Osteocyte (in vitro differentiated cells): ENCODE measurements at places on chromosomes 12 and 14. TPM values are rescaled to one million over a fixed set of nuclear protein-coding genes. Genes with fewer than 3 reads are reported as not detected.
A peak's percentile ranks its signal among the peaks of the same experiment; 100 is the strongest.

- no peaks in the 10 kb centered on the region for H3K27me3 ChIP-seq
- H3K27ac ChIP-seq: peak overlapping the region; percentile 82
- H3K36me3 ChIP-seq: no peaks in the 10 kb centered on the region
- no peak for DNase-seq
These were observed 28.0 kb downstream of the PXN start for GRCh38 chr12:120237360-120238171.

The DDIT3 gene
- total RNA-seq: 89.9 and 95.7 TPM in 2 replicates

- peaks cover 22% of the 10 kb centered on the region for H3K4me1 ChIP-seq
- H3K4me3 ChIP-seq: no peak overlapping the region
- H3K27me3 ChIP-seq: no peaks in the 10 kb centered on the region
- no peak for DNase-seq
- H3K27ac ChIP-seq: no peak overlapping the region
- H3K36me3 ChIP-seq: no peaks in the 10 kb centered on the region
These were observed 54.0 kb upstream of the PDE3A start for GRCh38 chr12:20314328-20314727.

The PLEKHG7 gene
- not detected in 2 replicates for total RNA-seq

DNA sequence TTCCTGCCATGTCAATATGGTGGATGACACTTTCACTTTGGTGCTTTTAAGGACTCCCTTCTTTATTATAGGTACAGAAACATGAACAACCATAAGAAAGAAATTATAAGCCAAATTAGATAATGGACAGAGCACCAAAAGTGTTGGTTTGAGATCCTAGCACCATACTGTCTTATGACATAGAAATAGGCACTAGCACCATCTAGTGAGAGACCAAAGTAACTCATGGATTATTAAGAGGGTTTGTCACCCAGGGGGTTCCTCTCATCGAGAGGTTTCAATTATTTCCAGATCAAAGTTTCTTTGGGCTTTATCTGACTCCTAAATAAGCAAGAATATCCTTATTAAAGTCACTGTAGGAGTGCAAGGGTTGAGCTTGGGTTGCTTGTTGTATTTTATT is 153.0 kb upstream of the DIO2 start:
- H3K4me3 ChIP-seq: no peak overlapping the region
- H3K4me1 ChIP-seq: peaks cover 14% of the 10 kb centered on the region
- peak overlapping the region; percentile 15 for H3K27ac ChIP-seq
- no peaks in the 10 kb centered on the region for H3K27me3 ChIP-seq

- no peaks in the 10 kb centered on the region for H3K36me3 ChIP-seq
- H3K4me3 ChIP-seq: no peak overlapping the region
- peaks cover 52% of the 10 kb centered on the region for H3K27me3 ChIP-seq
- peaks cover 5% of the 10 kb centered on the region for H3K4me1 ChIP-seq
These were observed 2.7 kb downstream of the PLEKHD1 start for GRCh38 chr14:69487226-69487625.
